ENCODE measurements at places on chromosomes 6 and 20. TPM values are rescaled to one million over a fixed set of nuclear protein-coding genes. Genes with fewer than 3 reads are reported as not detected.

GRCh38 chr6:117232196-117232595, 33.2 kb upstream of the VGLL2 start:
- DNase-seq: no peak

- DNase-seq: no peak
These were observed 223.8 kb downstream of the THBS2 start for GRCh38 chr6:169029861-169030260.

DNA sequence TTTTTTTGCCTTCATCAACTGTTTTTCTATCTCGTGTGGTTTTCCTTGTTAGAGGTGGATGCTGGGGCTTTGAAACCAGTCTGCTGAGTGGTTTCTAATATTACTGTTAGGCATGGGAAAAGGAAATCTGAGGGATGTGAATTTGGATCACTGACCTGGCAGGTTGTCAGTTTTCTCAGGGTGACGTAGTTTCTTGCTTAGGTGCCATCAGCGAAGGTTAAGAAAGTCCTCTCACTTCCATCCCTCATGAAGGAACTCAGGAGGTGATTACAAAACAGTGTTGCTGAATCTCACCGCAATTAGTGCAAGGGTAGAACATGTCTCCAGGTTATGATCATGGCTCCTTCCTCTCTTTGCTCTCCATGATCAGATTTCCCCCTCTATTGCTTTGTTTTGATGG, 135.9 kb downstream of the SOX4 start:
- DNase-seq: no peak

GRCh38 chr20:11376998-11377397, 540.7 kb upstream of the BTBD3 start:
- DNase-seq: no peak

DNA sequence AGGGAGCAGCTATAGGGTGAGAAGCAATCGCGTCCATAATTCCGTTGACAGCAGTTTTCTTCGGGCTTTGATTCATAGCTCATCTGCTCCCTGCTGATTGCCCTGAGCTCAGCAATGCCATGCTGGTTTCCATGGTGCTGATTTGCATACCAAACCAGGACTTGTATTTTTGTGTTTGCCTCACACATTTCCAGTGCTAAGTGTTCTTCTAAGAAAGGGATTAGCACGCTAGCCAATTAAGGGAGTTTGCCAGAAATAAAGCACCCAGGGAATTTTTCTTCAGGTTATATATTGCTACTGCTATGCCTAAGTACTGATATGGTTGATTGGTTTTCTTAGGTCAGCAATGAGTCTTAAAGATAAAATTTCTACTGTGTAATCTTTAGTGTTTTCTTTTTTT, 177.6 kb downstream of the PLCB1 start:
- no peak for DNase-seq

- DNase-seq: peak; percentile 16
These were observed 44.9 kb downstream of the PNLDC1 start for GRCh38 chr6:159844737-159845645.

DNA sequence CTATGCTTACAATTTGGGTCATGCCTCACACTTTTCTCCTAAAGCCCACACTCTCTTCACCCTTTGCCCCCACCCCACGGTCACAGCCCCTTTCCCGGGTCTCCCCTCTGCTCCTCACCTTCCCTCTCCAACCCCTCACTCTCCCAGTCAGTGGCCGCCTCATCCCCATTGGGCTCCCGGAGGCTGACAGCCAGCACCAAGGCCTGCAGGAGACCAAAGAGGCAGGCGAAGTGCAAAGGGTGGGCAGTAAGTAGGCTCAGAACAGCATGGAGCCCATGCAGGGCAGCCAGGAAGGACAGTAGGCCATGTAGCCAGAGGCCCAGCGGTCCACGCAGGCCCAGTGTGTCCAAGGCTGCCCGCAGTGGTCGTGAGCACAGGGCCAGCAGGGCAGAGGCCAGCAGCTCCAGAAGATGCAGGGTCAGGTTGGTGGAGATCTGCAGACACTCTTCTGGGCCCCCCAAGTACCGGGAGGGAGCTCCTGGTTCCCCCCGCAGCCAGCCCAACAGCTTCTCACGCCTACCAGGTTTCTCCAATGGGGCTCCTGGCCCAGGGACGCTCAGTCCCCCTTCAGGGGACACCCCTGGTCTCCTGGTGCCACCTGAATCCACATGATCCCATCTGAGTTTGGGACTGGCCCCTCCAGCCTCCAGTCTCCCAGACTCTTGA, 1.5 kb downstream of the C6orf47 start:
- no peak for DNase-seq

GRCh38 chr20:2210646-2211552, 84.9 kb upstream of the TGM3 start:
- no peak for DNase-seq

GRCh38 chr6:68052234-68052633, 582.8 kb upstream of the ADGRB3 start:
- no peak for DNase-seq

DNA sequence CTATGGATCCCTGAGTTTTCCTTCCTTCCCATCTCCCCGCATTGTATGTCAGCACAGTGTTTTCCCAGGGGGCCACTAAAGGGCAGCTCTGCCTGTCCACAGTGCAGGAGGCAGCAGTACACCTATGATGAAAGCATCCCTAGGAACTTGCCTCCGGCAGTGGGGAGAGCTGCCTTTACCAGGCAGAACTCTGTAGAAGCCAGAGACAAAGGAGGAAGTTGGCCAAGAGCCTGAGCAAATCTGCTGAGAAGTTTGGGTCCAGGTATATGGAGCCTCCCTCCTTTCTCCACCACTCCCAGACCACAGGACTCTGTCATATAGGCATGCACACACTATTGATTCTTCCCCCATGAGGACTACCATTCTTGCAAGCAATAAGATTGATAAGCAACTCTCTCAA, 282.7 kb downstream of the TBC1D7 start:
- DNase-seq: no peak

GRCh38 chr20:51643390-51643789, 100.9 kb upstream of the NFATC2 start:
- no peak for DNase-seq

- DNase-seq: no peak
These were observed 277.5 kb downstream of the PTPRK start for GRCh38 chr6:128242765-128243403.

GRCh38 chr6:54718541-54719023, 128.0 kb upstream of the FAM83B start:
- no peak for DNase-seq

DNA sequence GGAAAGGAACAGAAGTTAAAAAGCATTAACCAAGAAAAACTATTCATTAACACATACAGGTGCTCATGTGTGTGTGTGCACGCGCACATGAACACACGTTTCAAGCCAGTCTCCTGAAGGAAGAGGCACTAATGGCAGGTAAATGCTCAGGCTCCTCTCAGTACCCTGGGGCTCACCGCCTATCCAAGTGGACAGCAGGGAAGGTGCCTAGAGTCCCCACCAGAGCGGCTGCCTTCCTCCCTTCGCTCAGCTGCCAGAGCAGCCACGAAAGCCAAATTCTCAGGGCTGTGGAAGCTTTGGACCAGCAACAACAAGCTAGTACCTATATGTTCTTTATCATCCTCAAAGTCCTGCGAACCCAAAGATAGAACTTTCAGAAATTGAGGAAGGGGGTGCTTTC, 42.6 kb downstream of the PLCG1 start:
- no peak for DNase-seq

DNA sequence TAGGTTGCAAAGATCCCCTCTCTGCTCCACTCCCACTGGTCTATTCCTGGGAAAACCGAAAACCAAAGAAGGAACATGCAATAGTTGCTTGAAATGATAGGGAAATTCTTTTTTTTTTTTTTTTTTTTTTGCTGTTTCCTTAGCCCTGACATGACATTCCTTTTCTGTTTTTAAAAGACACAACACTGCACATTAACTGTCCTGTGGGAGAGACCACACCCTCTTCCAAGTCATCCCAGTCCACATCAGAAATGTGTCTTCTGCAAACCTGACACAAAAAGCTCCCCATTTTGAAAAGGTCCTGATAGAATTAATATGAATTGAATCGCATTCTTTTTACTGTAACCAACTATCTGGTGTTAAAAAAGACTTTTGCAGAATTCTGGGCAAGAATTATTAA, 43.4 kb upstream of the RIPOR2 start:
- DNase-seq: no peak

DNA sequence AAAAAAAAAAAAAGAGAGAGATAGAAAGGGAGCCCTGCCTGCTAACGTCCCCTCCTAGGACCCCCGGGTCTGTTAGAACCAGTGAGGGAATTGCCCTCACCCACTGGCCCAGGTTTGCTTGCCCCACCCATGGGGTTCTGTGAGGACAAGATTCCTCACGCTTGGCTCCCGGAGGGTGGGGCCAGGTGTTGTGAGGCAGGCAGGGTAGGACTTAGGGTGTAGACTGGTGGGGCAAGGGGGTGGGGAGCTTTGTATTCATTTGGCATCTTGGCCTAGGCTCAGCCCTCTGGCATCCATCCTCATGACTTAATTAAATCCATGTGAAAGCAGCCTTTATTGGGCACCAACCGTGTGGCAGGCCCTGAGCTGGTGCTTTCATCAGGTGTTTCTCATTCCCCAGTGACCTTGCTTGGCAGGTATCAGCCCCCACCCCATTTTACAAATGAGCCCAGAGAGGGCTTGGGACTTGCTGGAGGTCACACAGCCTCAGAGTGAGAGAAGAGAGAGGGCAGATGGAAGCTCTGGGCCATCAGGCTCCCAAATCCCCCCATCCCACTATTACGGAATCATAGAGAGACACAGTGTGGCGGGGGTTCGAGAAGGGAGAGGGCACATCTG, 19.0 kb downstream of the RAB44 start:
- DNase-seq: no peak

- no peak for DNase-seq
These were observed 21.7 kb downstream of the KIAA1755 start for GRCh38 chr20:38238829-38239228.

DNA sequence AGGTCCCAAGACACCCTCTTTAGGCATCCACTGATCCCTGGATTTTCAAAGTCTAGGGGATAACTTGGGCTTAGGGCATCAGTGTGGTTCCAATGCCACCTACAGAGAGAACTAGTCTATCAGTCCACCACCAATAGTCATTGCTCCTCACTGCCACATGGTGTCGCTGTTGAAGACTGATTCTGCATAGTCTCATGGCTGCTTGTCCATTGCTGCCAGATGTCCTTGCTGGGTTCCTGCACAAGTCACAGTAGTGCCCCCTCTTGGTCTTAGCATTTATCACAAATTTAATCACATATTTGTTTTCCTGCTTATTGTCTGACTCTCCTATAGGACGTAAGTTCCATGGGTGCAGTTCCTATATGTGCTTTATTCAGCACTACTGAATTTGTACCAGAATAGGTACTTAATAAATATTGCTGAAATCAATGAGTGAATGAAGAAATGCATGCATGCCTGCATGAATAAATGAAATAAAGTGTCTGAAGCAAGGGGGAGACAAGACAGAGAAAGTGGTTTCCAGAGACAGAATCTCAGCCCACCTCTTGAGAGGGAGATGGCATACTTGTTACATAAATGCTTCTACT, 45.9 kb upstream of the RALY start:
- DNase-seq: no peak

GRCh38 chr20:50053362-50054230, 59.4 kb downstream of the UBE2V1 start:
- DNase-seq: no peak

GRCh38 chr20:36141310-36141709, 13.2 kb upstream of the EPB41L1 start:
- no peak for DNase-seq

- DNase-seq: no peak
These were observed 58.6 kb downstream of the AIG1 start for GRCh38 chr6:143119260-143119659.

GRCh38 chr20:15012566-15012965, 675.2 kb upstream of the FLRT3 start:
- no peak for DNase-seq

- no peak for DNase-seq
These were observed 3.7 kb downstream of the FAM83C start for GRCh38 chr20:35288325-35289060.

GRCh38 chr6:157169656-157170055, 153.7 kb downstream of the TMEM242 start:
- DNase-seq: peak; percentile 69

DNA sequence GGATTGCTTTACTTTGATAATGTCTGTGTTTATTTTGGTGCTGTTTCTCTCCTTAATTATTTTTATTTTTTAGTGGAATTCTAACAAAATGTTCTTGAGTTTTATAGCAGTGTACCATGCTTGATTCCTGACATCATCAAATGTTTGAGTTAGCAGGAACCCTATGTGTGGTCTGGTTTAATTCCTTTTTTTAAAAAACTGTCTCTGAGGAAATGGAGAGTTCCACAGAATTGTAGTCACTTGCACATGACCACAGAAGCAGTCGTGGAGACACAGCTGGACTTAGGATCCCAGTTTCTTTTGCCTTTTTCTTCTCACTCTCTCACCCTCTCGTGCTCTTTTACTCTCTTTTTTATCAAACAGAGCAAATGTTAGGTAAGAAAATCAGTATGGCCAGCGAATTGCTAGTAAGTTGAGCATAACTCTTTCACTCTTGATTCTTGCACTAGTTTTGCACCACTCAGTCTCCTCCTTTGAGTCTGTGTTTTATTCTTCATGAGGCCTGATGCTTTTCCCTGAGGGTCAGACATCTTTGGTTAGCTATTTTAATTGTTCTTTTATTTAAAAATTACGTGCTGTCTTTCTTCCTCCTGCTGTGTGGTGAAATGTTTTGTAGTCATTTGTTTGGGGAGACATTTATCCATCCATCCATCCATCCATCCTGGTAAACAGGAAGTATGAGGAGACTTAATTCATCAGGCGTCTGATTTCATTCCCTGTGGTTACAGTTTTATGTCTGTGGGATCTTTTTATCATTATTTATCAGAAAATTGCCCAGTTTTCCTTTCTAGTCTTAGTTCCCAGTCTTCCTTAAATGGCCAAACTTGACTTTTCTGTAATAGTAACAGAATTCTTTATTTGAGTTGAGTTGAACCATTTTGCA, 83.0 kb downstream of the SCAF8 start:
- no peak for DNase-seq

- DNase-seq: no peak
These were observed 8.4 kb upstream of the TGM2 start for GRCh38 chr20:38173237-38174156.

GRCh38 chr20:58131151-58131550, 97.3 kb downstream of the ANKRD60 start:
- DNase-seq: no peak

- no peak for DNase-seq
These were observed 28.6 kb downstream of the KIF25 start for GRCh38 chr6:168025831-168026710.

GRCh38 chr6:114024746-114025145, 53.8 kb upstream of the HDAC2 start:
- DNase-seq: no peak

LTB gene
- total RNA-seq: not detected

CD24 gene
- total RNA-seq: 1.8 TPM

TP53TG5 gene
- total RNA-seq: not detected

TSPO2 gene
- not detected for total RNA-seq

BFSP1 gene
- 0.18 TPM for total RNA-seq

GSTA2 gene
- total RNA-seq: not detected

RNF217 gene
- total RNA-seq: 14.0 TPM

MEP1A gene
- total RNA-seq: not detected

LGSN gene
- total RNA-seq: not detected

FAM50B gene
- 4.4 TPM for total RNA-seq

WFDC5 gene
- not detected for total RNA-seq
